Naive thymus-derived CD4-positive, alpha-beta T cell (primary cell): ENCODE measurements at places on chromosomes 16 and 17.

- DNase-seq = no peak
These were observed 49.0 kb downstream of the SOX9 start for GRCh38 chr17:72169823-72170222.

GRCh38 chr16:17304491-17305119, 166.2 kb downstream of the XYLT1 start:
- DNase-seq = no peak

GRCh38 chr17:321386-321941, 31.1 kb downstream of the RPH3AL start:
- DNase-seq = no peak

- no peak for DNase-seq
These were observed 89.9 kb downstream of the ABR start for GRCh38 chr17:1089915-1090314.

DNA sequence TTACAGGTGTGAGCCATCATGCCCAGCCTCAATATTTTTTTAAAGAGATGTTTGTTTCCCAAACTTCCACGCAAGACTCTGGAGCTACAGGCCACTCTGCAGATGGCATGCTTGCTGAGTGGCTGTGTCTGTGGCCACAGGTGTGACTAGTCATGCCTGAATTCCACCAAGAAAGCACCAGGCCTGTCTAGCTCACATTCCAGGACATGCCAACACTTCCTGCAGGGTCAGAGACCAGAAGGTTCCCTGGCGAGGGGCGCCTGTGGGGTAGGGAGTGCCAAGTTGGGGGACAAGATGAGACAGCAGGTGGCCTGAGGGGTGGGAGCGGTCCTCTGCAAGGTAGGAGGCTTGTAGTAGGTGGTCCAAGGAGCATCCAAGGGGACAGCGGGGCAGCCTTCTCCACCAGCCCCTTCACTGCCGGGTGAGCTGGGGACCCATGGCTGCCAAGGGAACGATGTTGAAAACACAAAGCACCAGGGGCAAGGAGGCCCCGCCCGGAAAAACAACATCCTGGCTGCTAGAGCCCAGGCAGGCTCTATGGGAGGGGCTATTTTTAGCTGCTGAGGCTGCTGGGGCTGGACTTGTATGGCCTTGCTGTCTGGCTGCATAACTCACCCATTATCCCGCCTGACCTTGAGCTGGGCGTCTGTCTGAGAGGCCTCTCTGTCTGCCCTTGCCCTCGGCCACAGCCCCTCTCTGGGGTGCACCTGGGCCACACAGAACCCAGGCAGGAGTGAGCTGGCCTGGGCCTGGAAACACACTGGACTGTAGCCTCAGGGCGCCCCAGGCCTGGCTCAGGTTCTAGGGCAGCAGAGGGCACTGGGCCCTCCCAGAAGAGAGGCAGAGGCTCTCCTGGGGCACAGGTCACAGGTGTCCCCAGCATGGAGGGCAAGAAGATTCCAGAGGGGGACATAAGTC, 5.7 kb downstream of the TRIM47 start:
- DNase-seq = peak; percentile 74

DNA sequence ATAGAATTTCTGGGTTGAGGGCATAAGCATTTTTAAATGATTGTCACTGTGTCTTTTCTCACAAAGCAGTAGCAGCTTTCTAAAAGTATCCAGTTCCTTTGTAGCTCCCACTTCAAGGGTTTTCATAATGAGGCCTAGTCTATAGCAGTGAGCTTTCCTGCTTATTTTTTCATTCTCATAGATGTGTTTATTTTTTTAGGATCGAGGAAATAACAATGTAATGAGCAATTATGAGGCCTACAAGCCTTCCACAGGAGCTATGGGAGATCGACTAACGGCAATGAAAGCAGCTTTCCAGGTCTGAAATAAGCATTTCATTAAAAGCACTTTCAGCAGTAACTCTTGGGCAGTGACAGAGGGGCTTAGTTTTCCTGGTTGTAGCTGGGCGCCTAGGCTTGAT, 10.6 kb upstream of the PSMC5 start:
- DNase-seq = no peak

- DNase-seq = peak; percentile 60
These were observed 3.2 kb downstream of the ZSCAN10 start for GRCh38 chr16:3095869-3096268.

DNA sequence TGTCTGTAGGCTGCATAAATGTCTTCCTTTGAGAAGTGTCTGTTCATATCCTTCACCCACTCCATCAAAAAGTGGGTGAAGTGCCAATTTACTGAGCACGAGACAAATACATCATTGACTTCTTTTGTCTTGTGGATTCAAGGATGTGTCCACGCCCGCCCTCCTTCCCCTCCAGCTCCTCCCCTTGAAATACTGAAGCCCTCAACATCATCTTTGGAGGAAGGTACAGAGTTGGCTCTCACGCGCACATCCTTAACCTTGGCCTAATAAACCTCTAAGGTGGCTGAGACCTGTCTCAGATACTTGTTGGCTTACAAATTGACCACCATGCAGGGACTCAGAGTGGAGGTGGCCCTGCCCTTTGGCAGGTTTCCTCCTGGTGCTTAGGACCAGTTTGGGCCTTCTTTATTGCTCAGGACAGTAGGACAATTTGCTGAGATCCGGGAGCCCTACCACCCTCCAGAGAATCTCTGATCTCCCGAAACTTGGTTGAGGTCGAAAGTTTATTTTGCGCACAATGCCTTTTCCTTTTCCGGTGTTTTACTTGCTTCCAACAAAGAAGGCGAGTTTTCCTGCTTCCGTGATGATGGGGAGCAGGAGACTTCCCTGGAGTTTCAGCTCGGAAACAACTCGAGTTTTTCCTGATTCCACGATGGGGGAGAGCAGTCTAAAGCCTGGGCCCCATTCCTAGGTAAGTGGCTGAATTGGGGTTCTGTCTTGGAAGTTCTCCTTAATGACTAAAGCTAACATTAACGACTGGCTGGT, 14.1 kb upstream of the CDK10 start:
- DNase-seq = no peak

DNA sequence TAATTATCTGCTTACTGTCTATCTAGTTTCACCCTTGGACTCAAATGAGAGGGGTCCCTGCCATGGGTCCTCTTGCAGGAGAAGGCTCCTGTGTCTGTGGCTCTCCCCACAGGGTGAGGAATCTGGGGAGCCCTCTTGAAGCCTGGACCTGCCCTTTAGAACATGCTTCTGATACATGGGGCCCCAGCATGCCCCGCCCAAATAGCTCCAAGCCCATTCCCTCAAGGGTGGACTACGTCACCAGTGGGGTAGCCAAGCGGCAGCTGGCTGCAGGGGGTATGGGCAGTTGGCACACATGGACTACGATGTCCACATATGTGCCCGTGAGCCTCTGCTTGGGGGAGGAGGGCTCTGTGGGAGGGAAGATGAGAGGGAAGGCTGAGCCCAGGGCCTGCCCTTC, 39.3 kb downstream of the ARHGAP27 start:
- no peak for DNase-seq

DNA sequence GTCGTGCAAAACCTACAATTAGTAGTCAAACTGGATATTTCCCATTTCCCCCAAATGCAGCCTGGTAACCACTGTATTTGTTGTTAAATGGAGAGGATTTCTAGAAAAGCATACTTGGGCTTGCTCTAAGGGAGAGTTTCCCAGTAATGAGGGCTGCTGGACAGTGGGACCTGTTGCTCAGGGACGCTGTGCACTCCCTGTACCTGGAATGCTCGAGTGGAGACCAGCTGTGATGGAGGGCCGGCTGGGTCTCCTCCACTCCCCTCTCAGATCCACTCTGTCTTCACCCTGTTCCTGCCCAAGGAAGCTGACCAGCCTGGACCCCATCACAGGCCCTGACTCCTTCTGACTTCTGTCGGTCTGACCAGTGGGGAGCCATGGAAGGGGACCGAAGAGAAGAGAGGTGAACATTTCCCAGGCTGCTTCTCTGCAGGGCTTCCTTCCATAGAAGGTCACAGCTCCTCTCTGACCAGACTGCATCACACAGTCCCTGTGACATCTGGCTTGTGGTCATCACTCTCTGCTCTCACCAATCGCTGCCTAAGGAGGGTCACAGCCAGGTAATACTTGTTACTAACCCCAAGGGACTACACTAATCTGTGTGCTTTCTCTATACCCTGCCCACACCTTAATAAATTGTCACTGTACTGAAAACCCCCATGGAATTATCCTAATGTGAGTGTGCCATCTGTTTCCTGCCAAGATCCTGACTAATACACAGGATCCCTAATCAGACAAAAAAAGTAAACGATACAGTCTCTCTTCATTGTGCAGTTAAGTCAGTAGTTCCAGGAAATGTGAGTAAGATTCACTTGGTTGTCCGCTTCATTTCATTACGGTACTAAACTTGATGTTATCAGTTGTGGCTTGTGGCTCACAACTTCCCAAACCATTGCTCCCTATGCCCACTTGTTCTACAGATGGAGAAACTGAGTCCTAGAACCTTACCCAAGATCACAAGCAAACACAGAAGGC, 102.4 kb downstream of the CCT6B start:
- no peak for DNase-seq

DNA sequence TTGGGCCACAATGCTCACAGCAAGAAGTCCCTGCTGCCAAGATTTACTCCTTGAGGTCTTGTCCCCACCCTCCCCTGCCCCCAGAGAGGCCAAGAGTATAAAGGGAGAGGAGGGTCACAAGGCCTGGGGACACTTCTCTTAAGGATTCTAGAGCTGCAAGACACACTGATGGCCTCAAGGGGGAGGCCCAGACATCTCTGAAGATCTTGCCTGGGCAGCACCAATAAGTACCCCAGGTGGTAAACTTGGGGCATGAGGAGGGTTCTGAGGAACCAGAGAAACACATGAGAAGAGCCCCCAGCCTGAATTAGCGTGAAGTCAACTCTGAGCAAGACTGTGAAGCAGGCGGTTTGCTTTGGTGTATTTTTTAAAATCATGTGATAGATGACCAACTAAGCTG, 26.8 kb upstream of the MTMR4 start:
- no peak for DNase-seq

- no peak for DNase-seq
These were observed 11.9 kb upstream of the PITPNM3 start for GRCh38 chr17:6568184-6568758.

GRCh38 chr16:86716649-86717048, 138.3 kb downstream of the FOXL1 start:
- DNase-seq = no peak

- DNase-seq = no peak
These were observed 3.1 kb upstream of the MIF4GD start for GRCh38 chr17:75273977-75274708.

GRCh38 chr17:72598695-72599094, 477.9 kb downstream of the SOX9 start:
- DNase-seq = no peak

GRCh38 chr16:57051696-57052228, 40.6 kb upstream of the CPNE2 start:
- DNase-seq = no peak

- no peak for DNase-seq
These were observed 23.4 kb downstream of the ADAT1 start for GRCh38 chr16:75599452-75600277.

DNA sequence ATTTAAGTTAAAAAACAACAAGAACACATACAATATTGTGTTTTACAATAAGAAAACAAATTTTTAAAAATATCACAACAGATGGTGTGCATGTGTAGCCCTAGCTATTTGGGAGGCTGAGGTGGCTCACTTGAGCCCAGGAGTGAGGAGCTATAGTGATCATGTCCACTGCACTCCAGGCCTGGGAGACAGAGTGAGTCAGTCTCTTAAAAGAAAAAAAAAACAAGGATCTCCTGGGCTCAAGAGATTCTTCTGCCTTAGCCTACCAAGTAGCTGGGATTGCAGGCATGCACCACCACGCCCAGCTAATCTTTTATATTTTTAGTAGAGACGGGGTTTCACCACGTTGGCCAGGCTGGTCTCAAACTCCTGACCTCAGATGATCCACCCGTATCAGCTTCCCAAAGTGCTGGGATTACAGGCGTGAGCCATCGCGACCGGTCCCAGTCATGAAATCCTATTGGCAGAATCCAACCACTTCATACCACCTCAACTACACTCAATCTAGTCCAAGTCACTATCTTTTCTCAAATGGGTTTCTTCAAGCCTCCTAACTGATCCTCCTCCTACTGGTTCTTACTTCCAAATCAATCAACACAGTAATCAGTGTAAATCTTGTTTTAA, 55.0 kb downstream of the STH start:
- DNase-seq = no peak

GRCh38 chr17:58308985-58309917, 19.3 kb downstream of the TSPOAP1 start:
- no peak for DNase-seq

- no peak for DNase-seq
These were observed 59.2 kb downstream of the MRM3 start for GRCh38 chr17:841313-841712.

DNA sequence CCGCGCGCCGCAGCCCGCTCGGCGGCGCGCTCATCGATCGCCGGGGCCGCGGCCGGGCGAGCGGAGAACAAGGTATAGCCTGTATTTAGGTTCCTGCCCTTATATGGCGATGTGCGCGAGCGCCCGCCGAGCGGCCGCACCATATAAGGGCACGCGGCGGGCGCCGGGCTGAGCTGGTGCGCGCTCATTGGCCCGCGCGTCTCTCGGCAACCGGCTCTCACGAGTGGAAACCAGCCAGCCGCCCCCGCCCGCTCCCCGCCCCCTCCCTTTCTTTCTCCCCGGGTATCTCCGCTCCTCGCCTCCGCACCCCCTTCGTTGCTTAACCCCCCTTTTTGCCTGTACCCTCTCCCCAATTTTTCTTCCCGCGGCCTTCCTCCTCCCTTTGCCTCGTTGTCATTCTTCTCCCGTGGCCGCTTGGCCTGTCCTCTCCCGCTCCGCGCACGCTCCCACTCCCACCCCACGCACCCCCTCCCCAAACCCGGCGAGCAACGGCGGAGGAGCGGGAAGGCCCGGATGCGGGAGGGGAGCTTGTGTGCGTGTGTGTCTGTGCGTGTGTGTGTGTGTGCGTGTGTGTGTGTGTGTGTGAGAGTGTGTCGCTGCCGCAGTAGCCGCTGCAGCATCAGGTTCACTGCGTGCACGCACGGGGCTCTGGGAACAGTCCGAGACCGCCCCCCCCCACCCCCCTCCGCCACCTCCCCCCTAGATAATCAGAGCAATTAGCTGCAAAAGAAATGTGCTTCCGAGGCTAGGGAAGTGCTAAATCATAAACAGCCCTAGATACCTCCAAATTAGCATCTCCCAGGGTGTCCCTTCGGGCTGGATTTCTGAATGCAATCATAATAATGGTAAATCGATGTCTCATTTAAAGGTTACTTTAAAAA, 13.5 kb upstream of the CBX8 start:
- DNase-seq = peak; percentile 68

GRCh38 chr17:81514739-81515529, 2.3 kb upstream of the ACTG1 start:
- peak; percentile 30 for DNase-seq
